Stimulated activated CD8-positive, alpha-beta memory T cell treated with anti-CD3 and anti-CD28 coated beads, Interleukin-12 subunit alpha, Interleukin-12 subunit beta, amount 100 ng/mL, for 4 hours (primary cell): ENCODE measurements at places on chromosomes 1 and 21.

DNA sequence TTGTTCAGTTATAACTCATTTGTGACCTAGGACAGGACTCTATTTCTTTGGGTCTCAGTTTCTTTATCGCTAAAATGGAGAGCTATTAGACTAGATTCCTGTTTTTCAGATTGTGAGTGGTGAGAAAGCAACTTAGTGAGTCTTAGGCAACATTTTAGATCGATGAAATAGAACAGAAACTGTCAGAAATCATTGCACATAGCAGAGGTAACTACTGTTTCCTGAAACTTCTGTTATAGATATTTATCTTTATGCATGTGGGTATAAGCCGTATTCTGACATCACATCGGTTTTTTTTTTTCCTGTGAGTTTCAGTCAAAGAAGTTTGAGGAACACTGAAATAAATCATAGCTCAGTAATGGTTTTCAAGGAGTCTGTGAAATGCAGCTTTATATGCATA, 42.1 kb upstream of the DNAJC6 start:
- DNase-seq, result no peak

DNA sequence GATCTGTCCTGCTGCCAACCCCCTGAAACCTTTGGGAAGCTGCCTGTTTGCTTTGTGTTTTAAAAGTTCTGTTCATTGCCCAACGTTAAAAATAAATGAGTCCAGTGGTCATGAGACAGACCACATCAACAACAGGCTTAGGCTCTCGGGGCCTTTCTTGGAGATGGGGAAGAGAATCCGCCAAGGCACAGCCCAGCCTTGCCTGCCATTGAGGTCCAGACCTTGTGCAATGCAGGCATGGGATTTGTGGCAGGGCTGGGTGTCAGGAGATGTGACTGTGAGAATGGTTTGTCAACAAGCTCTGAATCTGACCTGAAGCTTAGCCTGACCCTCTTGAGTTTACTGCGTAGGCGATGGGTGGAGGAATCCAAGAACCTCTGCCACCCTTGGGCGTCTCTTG, 4.2 kb downstream of the SPSB1 start:
- DNase-seq, result no peak

GRCh38 chr1:18446751-18447150, 34.0 kb upstream of the KLHDC7A start:
- no peak for DNase-seq

GRCh38 chr1:221723848-221724236, 18.0 kb downstream of the DUSP10 start:
- DNase-seq, result no peak

- DNase-seq, result no peak
These were observed 17.3 kb downstream of the ZFYVE9 start for GRCh38 chr1:52159033-52159789.

- no peak for DNase-seq
These were observed 13.1 kb upstream of the FCER1A start for GRCh38 chr1:159289060-159289459.

DNA sequence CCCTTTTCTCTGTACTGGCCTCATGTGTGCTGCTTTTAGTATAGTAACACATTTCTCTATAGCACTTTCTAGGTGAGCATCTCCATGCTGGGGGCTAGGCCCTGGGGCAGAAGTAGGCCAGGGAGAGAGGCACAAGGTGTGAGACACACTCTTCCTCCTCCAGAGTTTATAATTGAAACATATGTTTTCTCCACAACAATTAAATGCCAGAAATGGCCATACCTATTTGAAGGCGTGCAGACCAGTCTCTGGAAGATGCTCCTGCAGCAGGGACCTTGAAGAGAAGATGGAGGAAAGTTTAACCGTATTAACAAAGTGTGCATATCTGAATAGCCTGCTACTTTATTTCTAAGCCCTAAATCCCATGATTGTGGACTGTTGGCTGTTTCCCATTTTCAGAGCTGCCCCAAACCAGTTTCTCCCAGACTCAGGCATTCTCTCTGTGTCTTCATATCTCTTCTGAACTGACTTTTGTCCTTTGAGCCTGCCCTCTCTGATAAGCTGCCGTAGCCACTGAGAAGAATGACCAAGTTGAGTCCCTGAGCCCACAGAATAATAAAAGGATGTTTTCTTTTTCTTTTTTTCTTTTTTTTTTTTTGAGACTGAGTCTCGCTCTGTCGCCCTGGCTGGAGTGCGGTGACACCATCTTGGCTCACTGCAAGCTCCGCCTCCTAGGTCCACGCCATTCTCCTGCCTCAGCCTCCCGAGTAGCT, 81.3 kb downstream of the LRRC8D start:
- no peak for DNase-seq

DNA sequence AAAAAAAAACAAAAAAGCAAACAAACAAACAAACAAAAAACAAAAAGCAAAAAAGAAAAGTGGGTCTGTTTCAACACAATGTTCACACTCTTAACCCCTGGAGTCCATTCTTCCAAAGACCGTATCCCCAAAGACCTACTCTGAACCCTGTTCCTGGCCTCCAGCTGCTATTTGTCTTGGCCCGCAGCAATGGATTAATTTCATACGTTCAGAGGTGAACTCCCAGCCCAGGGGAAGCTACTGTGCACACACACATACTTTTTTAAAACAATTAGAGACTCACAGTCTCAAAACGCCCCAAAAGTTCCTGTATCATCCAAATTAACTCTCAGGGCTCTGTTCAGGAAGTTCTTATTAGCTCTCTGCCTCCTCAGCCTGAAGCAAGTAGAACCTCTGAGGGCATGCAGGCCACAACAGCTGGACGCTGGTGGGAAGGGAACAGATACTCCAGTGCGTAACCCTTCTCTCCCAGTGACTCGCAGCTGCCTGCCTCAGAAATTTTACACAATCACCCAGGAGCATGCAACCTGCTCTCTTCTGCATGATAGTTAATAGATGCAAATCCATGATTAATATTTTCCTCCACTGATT, 395.4 kb downstream of the RRAGC start:
- DNase-seq, result no peak

- no peak for DNase-seq
These were observed 91.6 kb upstream of the TTC39A start for GRCh38 chr1:51421964-51422363.
